ENCODE measurements at places on chromosomes 4 and X. TPM values are rescaled to one million over a fixed set of nuclear protein-coding genes. Genes with fewer than 3 reads are reported as not detected.
A peak's percentile ranks its signal among the peaks of the same experiment; 100 is the strongest.

Gene PCSK1N
- total RNA-seq, result 9.8 TPM

GRCh38 chr4:6446538-6447451 lies 25.6 kb downstream of the PPP2R2C start:
- DNase-seq, result peak; percentile 58

GRCh38 chrX:45497290-45497689 lies 296.6 kb upstream of the DIPK2B start:
- no peak for DNase-seq

GRCh38 chr4:73055241-73055897 lies 14.1 kb downstream of the COX18 start:
- DNase-seq, result no peak

Gene PSAPL1
- not detected for total RNA-seq

DNA sequence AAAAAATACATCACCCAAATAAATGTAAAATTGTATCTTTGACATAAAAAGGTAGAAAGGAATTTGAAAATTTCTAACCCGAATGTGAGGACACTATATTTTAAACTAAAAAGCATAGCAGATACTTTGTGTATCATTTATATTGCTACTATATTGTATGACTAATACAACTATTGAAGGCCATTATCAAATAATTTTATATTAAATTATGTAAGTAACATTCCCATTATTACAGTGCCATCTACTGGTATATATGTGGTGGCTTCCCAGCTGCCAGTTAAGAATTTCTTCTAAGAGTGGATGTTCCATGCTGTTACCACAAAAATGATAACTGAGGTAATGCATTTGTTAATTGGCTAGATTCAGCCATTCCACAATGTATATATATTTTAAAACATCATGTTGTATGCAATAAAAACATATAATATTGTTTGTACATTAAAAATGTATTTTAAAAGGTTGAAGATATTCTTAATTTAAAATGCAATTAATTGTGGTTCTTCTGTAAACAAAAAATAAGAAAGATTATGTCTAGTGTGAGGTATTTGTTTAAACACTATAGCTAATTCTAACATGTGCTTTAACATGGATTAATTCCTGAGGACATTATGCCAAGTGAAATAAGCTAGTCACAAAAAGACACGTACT lies 65.3 kb downstream of the EGF start:
- DNase-seq, result no peak

DNA sequence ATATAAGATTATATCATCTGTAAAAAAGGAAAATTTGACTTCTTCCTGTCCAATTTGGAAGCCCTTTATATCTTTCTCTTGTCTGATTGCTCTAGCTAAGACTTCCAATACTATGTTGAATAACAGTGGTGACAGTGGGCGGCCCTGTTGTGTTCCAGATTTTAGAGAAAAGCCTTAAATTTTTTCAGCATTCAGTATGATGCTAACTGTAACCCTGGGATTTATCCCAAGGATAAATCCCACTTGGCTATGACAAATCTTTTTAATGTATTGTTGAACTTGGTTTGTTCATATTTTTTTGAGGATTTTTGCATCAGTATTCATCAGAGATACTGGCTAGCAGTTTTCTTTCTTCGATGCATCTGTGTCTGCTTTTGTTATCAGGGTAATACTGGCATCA lies 217.2 kb upstream of the ARSJ start:
- DNase-seq, result no peak

Gene COL4A6
- 14.7 TPM for total RNA-seq

GRCh38 chrX:121000589-121000988 lies 15.0 kb upstream of the CT47A1 start:
- DNase-seq, result no peak

GRCh38 chr4:170079981-170080380 lies 9.8 kb downstream of the AADAT start:
- DNase-seq, result no peak

DNA sequence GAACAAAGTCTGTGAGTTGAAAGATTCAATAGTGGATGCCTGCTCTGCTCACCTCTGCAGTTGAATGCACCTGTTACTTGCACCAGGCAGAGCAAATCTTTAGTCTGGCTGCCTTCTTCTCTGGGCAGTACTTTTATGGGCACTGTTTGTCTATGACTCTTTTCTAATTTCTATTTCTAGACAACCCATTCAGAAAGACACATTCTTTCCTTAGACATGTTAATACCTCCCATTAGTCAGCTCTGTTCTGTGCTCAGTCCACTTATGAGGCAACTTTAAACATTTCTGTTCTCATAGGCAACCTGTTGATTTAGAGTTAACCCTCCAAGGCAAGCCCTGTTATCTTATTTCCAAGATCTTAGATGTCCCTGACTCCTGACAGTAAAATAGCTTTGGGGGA lies 108.9 kb downstream of the SYNPO2 start:
- no peak for DNase-seq

DNA sequence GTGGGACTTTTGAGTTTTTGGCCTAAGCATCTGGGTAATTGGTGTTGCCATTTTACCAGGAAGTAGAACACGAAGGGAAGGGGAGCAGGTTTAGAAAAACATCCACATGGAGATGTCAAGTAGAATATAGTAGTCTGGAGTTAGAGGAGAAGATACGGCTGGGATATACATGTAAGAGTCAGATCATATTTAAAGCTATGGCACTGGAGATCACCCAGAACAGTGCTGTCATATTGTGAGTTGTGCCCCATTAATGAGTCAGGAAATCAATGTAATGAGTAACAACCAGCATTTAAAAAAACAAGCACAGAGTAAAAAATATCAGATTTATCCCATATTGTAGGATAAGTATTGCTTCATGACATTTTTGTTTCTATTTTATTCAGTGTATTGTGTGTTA lies 4.2 kb downstream of the GSTCD start:
- no peak for DNase-seq

Gene TEX13D
- total RNA-seq, result not detected

- no peak for DNase-seq
These were observed 198.7 kb downstream of the ENOX2 start for GRCh38 chrX:130704053-130705038.

Gene USP17L30
- total RNA-seq, result not detected

DNA sequence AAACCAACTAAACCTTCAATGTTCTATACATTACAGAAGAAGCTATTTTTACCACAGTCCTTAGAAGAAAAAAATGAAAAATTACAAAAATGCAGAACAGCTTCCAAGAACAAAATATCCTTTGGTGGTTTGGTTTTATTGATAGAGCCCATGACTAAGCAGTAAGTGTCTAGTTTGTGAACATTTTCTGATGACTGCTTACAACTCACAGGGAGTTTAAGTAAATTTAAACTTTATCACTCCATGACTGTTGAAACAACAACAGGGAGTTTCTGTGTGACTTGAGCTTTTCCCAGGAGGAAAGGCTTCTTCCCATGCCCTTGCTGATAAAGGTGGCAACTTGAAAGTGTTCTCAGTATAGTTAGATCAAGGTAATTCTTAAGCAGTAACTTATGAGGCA lies 2.9 kb downstream of the PF4 start:
- DNase-seq, result no peak

GRCh38 chr4:119626420-119626819 lies 2.2 kb downstream of the PDE5A start:
- DNase-seq, result no peak

GRCh38 chr4:151561551-151562256 lies 152.7 kb downstream of the FHIP1A start:
- no peak for DNase-seq

GRCh38 chrX:9628779-9629493 lies 136.7 kb downstream of the GPR143 start:
- no peak for DNase-seq

Gene F8A1
- total RNA-seq, result 27.8 TPM

GRCh38 chr4:147707892-147708672 lies 23.8 kb upstream of the ARHGAP10 start:
- DNase-seq, result peak; percentile 42

Gene ARHGAP24
- 38.3 TPM for total RNA-seq

Measured in left cardiac atrium (tissue), 4 donors.